ENCODE measurements at places on chromosomes 12 and 14. TPM values are rescaled to one million over a fixed set of nuclear protein-coding genes. Genes with fewer than 3 reads are reported as not detected.
A peak's percentile ranks its signal among the peaks of the same experiment; 100 is the strongest.

- DNase-seq: no peak
- H3K36me3 ChIP-seq: peaks cover 22% of the 10 kb centered on the region
- no peak overlapping the region for H3K27ac ChIP-seq
- no peaks in the 10 kb centered on the region for H3K27me3 ChIP-seq
- H3K4me3 ChIP-seq: no peak overlapping the region
- no peaks in the 10 kb centered on the region for H3K4me1 ChIP-seq
Observed at GRCh38 chr12:26488351-26488750, 293.0 kb downstream of the SSPN start.

DNA sequence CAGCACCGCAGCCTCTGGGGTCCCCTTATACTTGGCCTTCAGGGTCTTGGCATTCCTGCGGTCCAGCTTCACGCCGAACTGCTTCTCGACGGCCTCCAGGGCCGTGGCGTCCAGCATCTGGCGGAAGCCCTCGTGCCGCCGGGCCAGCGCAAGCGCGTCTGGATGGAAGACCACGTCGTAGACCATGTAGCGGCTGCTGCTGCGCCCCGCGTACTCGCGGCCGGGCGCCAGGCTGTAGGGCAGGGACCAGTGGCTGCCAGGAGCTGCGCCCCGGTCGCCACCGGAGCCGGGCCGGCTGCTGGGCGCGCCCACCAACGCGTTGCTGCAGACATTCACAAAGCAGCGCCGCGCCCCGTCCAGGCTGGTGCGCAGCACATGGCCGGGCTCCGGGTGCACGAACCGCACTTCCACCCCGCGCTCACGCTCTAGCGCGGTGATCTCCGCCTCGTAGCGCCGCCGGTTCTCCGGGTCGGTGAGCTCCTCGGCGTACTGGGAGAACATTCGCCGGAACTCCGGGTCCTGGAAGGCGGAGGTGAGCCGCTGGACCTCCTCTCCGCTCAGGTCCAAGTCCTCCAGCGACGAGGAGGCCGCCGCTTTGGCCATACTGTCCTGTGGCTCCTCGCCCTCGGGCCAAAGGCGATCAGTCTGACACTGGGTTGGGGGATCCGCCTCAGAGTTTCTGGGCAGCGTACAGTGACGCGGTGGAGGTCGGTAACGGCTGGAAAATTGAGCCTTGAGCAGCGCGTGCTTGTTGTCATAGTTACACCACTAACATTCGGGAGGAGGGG is at the start of gene DNAAF2:
DNAAF2 (minus strand) TSS at position 698 of the 788 bp plus-strand sequence; CDS start at position 603, 95 bp downstream.
- H3K27ac ChIP-seq: peak within 1 kb of the TSS; percentile 99
- no peaks in the 10 kb centered on the region for H3K36me3 ChIP-seq
- no peaks in the 10 kb centered on the region for H3K27me3 ChIP-seq
- H3K4me3 ChIP-seq: peak within 1 kb of the TSS; percentile 55

GRCh38 chr14:90228478-90228877 is 27.9 kb upstream of the PSMC1 start:
- no peaks in the 10 kb centered on the region for H3K4me1 ChIP-seq
- no peaks in the 10 kb centered on the region for H3K27me3 ChIP-seq
- H3K4me3 ChIP-seq: no peak overlapping the region
- no peaks in the 10 kb centered on the region for H3K36me3 ChIP-seq

Gene EPYC
- not detected for total RNA-seq

Measured in liver (tissue), 10 donors.